ENCODE measurements at places on chromosomes 11 and 22. TPM values are rescaled to one million over a fixed set of nuclear protein-coding genes. Genes with fewer than 3 reads are reported as not detected.

Gene ZNF215
- total RNA-seq, result 1.3 TPM

Gene ZNF280B
- 1.3 TPM for total RNA-seq

Gene FREY1
- 0.25 TPM for total RNA-seq

Gene OR51A4
- not detected for total RNA-seq

Gene ZNF214
- total RNA-seq, result 0.76 TPM

Gene SNX19
- total RNA-seq, result 13.9 TPM

Gene OR51E2
- total RNA-seq, result not detected

Gene CCDC81
- total RNA-seq, result 0.18 TPM

Gene GGT5
- total RNA-seq, result 1.8 TPM

Gene PARVG
- total RNA-seq, result not detected

Gene CACNA1I
- total RNA-seq, result 0.02 TPM

Gene CNGA4
- 0.03 TPM for total RNA-seq

Gene CECR2
- 0.08 TPM for total RNA-seq

Gene ARFGAP3
- 19.6 TPM for total RNA-seq

Gene DDX10
- total RNA-seq, result 74.3 TPM

Gene SEPTIN5
- 10.4 TPM for total RNA-seq

Gene F2
- total RNA-seq, result 3.2 TPM

Gene ANGPTL5
- total RNA-seq, result 0.05 TPM

Gene SLC16A8
- not detected for total RNA-seq

Gene TREH
- total RNA-seq, result not detected

Gene DDX25
- total RNA-seq, result not detected

Gene C22orf42
- total RNA-seq, result not detected

Gene OR4A5
- not detected for total RNA-seq

Gene PIWIL4
- total RNA-seq, result 0.07 TPM

Gene NCF4
- not detected for total RNA-seq

Gene SYT12
- 18.6 TPM for total RNA-seq

Gene DGAT2
- total RNA-seq, result 1.5 TPM

Gene GATD1
- 50.3 TPM for total RNA-seq

Gene LRRC32
- 0.14 TPM for total RNA-seq

Gene TBX10
- not detected for total RNA-seq

Gene PRG3
- total RNA-seq, result not detected

Gene KLHL35
- 1.8 TPM for total RNA-seq

Gene UPK3A
- not detected for total RNA-seq

Gene BAIAP2L2
- total RNA-seq, result 5.4 TPM

Gene ENTHD1
- not detected for total RNA-seq

Gene DRD4
- 0.21 TPM for total RNA-seq

Gene KRTAP5-2
- total RNA-seq, result not detected

Gene SERPING1
- total RNA-seq, result 0.78 TPM

Gene MS4A6E
- not detected for total RNA-seq

Gene C11orf91
- total RNA-seq, result 1.8 TPM

Gene CLNS1A
- 159 TPM for total RNA-seq

Gene MAFF
- total RNA-seq, result 13.9 TPM

Gene KCNQ1
- 0.32 TPM for total RNA-seq
